Vagina (tissue), 2 donors: ENCODE measurements at places on chromosomes 7 and 10.

DNA sequence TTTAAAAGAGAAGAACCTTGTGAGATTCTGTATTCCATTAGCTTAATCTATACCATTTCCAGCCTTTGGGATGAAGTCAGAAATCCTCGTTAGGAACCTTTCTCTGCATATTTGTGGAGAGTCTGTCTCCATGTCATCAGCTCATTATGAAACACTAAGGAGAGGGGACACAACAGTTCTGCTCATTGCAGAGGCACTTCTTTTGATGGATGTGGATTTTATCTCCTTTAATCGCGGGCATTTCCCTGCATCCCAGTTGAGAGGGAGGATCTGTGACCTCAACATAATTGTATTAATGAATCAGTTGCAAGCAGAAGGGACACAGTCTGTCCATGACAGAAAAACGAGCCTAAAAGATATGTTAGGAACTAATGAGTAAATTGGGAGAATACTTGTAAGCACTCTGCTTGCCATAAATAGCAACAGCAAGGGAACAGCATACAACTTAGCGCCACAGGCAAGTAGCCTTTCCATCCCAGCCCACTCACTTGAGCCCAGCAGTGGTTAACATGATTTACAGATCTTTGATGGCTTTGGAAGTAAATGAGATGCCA, 37.9 kb downstream of the SORCS1 start:
- DNase-seq: no peak

DNA sequence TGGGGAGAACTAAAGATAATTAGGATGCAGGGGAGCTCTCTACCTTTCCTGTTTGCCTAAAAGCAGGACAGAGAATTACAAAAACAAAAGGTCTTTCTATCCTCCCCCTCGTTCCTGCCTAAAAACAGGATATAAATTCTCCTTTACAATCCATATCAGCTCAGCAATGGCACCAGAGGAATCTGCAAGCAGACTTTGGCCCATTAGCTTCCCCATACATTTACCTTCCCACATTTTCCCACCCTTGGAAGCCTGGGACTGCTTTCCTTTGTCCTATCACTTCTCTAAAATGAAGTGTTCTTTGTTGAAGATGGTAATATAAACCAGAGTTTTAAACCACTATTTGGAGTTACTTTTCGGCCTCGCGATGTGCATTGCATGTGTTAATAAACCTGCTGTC, 15.5 kb downstream of the SHTN1 start:
- no peak for DNase-seq

- DNase-seq: no peak
Measured at GRCh38 chr10:43078986-43079273, 2.1 kb downstream of the RET start.

- DNase-seq: no peak
Measured at GRCh38 chr10:102752934-102753664, 9.4 kb downstream of the WBP1L start.

DNA sequence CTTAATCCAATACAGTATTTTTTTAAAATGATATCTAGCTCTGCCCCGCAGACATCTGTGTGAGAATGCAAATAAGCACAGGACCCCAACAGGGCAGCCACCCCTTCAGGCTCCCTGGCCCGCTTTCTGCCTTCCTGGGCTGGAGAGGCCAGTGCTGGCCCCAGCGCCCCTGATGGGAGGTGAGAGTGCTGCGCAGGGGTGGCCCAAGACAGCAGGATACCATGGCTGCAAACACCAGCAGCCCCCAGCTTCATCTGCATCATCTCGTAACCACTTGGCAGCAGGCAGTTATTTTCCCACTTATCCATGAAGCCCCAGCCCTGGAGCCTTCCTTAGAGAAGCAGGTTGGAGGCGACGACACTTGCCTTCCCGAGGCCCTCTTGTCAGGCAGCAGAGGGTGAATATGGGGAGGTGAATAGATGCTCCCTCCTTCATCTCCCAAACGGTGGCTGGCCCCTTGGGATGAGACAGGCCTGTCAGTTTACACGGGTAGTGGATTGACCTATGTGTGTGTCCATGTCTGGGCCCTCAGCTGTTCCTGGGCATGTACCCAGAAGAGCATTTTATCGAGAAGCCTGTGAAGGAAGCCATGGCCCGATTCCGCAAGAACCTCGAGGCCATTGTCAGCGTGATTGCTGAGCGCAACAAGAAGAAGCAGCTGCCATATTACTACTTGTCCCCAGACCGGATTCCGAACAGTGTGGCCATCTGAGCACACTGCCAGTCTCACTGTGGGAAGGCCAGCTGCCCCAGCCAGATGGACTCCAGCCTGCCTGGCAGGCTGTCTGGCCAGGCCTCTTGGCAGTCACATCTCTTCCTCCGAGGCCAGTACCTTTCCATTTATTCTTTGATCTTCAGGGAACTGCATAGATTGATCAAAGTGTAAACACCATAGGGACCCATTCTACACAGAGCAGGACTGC, 71.2 kb downstream of the ALOX5 start:
- peak; percentile 81 for DNase-seq

DNA sequence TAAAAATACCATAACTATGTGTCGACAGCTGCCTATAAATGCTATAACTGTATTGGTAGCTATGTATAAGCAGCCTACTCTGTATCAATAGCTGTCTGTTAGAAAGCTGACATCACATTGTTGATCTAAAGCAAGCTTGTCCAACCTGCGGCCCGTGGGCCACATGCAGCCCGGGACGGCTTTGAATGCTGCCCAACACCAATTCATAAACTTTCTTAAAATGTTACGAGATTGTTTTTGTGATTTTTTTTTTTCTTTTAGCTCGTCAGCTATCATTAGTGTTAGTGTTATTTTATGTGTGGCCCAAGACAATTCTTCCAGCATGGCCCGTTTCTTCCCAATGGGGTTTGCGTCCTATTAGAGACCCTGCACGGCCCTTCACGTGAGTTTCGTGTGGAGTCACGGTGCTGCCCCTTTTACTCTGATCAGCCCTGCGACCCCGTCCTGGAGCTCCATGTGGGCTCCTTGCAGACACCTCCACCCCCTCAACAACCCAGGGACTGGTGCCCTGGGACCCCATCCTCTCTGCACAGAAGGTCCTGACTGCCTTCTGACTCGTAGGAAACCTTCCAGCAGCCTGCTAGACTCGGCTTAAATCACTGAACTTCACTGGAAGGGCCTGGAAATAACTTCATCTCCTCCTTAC, 4.5 kb upstream of the PRKAR1B start:
- no peak for DNase-seq

GRCh38 chr7:144518360-144518759, 114.9 kb upstream of the NOBOX start:
- no peak for DNase-seq

DNA sequence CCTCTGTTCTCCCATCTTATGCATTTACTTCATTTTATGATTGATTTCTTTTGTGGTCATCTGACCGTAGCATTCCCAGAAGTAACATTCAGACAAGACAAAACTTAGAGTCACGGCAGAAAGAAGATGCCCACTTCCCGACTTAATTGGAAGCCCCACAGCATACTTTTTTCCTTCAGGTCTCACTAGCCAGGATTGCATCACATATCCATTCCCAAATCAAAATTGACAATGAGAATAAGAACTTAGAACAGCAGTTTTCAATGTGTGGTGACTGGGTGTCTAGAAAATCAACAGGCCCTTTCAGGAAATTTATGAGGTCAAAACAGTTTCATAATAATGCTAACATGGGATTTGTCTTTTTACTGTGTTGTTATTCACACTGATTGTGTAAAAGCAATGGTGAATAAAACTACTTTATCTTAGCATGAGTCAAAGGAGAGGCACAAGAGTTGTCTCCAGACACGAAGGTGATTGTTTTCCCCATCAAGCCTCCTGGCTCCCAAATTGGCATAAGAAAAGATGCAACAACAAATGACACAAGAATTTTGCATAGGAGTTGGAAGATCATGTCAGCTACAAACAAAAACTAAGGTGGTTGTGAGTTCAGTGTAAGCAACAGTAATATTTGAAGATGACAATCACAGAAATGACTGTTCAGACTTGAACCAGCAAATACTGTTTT, 493.9 kb downstream of the HTR7 start:
- DNase-seq: no peak

DNA sequence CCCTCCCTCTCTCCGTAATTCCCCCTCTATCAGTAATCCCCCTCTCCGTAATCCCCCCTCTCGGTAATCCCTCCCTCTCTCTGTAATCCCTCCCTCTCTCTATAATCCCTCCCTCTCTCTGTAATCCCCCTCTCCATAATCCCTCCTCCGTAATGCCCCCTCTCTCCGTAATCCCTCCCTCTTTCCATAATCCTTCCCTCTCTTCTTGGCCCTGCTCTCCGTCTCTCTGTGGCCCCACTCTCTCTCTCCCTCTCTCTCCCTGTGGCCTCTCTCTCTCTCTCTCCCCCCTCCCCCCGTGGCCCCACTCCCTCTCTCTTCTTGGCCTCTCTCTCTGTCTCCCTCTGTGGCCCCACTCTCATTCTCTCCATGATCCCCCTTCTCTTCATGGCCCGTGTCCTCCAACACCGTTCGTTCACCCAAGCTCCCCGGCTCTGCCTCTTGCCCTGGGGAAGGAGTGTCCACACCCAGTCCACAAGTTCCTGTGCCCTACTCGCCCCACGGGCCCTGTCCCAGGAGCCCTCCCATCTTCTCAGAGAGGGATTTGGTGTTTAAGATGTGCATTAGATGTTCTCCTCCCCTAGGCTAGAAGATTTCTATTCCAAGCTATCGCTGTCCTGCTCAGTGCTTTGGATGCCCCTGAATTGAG, 19.8 kb downstream of the SHH start:
- DNase-seq: no peak

DNA sequence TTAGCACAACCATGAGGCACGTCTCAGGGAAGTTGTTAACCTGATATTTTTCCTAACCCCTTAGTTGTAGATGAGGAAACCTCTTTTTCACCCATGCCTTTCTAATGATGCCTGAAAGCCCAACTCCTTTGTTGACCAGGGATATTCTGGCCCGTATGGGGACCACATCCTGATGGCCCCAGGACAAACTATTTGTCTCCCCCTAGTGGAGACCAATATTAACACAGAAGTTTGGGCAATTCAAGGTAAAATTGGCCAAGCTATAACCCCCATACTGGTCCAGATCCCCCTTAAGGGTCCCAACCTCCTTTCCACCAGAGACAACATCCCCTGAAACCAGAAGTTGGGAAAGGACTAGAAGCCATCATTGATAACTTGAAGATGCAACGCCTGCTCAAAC, 893.3 kb downstream of the SORCS1 start:
- no peak for DNase-seq
